Activated CD4-positive, CD25-positive, alpha-beta regulatory T cell treated with anti-CD3 and anti-CD28 coated beads, Interleukin-2, amount 50 U/mL, for 72 hours (primary cell): ENCODE measurements at places on chromosomes 4 and X.

DNA sequence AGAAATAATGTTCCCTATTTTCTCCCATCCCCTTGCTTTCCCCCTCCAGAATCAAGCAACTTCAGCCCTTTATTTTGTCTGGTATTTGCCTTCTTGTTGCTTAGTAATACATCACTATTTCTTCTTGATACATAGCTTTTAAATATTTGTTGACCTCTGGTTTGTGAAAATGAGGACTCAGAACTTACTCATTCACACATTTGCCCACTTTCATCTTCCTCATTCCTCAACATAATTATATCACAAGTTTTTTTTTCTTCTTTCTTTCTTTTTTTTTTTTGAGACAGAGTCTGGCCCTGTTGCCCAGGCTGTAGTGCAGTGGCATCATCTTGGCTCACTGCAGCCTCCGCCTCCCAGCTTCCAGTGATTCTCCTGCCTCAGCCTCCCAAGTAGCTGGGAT lies 28.9 kb upstream of the NDUFC1 start:
- DNase-seq = no peak

DNA sequence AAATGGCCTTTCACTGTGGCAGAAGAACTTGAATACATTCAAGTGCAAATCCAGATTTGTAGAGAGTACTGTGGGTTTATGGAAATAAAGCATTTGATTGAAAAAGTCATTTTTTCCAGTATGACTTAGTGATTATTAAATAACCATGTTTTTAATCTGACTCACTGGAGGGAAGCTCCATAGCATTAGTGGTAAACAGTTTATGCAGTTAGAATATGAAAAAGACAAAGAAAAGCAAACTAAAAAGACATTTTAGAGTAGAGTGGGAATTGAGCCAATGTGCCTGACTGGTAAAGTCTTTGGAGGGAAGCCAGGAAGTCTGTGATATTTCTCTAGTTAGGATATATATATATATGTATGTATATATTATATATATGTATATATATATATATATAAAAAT lies 53.4 kb downstream of the FAT4 start:
- DNase-seq = no peak

DNA sequence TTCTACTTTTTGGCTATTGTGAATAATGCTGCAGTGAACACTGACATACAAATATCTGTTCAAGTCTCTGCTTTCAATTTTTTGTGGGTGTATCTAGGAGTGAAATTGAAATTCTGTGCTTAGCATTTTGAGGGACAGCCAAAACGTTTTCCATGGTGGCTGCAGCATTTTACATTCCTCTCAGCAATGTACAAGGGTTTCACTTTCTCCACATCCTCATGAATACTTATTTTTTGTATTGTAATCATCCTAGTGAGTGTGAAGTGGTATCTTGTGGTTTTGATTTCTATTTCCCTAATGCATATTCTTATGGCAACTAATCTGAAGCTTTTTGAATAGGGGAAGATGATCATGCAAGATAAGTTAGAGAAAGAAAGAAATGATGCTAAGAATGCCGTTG lies 40.3 kb downstream of the HSPA4L start:
- no peak for DNase-seq

DNA sequence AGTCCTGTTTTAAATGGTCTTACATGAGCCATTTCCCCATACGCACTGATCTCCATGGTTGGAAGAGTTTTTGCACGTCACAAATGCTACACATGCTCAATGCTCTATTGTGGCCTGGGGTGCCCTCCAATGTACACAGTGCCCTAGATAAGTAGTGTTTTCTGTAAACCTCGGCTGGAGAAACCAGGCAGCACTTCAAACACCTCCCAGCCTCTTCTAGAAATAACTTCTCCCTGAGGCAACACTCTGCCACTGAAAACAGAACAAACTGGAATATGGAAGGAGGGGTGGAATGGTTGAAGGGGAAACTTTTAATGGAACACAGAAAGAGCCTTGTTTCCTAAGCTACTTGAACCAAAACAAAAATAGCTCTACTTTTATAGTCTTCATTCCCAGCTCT lies 123.9 kb upstream of the CBR4 start:
- no peak for DNase-seq

DNA sequence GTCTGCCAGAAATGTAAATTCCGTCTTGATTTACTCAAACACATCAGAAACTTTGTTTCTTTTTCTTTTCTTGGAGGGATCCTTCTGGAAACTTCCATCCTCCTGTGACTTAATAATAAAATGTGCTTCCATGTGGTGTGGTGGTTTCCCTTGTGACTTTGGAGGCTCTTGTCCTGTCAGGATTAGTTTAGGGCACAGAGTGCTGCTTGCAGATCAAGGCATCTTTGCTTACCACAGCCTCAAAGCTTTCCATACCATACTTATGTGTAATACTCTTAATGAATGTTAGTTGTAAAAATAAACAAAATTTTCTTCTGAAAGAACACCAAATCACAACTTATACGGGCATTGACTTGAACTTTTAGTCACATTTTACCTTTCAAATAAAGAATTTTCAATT lies 27.4 kb downstream of the GBA3 start:
- DNase-seq = no peak

DNA sequence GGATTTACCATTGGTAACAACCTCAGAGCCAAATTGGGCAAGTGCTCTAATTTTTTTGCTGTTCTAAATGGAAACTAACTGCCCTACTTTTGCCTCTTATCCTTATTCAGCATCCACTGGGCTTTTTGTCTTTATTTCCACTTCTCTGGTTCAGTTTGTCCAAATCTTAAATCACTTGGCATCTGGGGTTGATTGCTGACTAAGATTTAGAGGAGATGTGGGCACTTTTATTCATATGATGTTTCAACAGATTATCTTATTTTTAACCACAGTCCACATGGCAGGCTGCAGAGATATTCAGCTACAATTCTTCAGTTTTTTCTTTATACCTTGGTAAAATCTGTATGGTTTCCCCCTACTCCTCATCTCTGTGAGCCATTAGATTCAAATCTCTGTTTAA lies 1161.4 kb upstream of the PCDH7 start:
- no peak for DNase-seq

DNA sequence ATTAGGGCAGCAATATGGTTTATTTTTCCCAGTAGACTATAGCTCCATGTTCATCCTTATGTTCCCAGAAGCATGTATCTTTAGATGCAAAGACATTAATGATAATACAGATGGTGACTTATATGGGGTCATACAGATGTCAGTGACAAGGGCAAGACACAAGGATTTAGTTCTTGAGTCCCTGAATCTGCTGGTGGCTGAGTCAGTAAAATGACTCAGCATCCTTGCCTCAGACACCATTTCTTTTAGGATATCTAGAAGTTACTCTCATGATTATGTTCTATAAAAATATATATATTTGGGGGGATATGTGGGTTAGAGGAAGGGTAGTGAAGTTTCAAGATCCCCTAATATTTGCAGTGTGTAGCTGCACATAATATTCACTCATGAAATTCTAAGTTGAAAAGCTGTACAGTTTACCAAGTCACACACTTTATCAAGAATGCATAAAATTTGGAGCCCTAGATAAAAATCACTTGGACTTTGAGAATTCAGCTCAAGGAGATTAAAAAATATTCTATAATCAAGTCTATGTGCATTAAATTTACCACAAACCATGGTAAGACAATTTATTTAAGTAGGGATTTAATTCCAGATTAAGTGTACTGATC lies 101.9 kb downstream of the LNX1 start:
- no peak for DNase-seq

DNA sequence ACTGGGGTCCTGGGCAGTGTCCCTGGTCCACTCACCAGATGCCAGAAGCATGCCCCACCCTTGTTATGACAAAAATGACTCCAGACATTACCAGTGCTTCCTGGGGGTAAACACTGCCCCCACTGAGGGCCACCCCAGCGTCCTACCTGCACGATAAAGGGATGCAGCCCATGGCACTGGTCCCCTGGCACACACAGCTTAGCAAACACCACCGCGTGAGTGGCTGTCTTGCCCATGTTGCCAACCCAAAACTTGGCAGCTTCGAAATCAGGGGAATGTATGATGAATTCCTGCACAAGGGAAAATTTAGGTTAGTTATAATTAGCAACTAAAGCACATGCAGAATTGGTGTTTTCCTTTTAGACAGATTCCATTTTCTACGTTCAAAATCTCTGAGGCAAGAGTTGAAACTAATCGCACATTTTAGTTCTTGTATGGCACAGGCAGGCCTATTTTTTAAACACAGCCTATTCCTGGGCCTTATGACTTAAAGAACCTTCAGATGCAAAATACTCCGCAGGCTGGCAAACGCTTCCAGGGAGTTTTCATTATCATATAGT lies 30.4 kb downstream of the ACOX3 start:
- DNase-seq = no peak

DNA sequence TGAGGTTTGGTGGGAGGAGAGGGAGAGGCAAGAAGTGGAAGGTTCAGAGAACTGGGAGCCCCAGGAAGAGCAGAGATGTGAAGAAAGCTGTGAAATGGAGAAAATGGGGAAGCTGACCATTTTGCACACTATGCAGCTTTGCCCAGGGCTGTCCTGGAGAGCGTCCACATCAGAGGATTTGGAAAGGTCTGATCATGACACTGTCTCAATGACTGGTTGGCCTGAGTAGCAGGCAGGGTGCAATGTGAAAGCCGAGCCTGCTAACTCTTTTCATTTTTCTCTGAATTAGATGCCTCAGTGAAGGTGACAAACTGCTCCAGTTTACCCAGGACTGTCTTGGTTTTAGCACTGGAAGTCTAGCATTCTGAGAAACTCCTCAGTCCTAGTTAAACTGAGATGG lies 330.1 kb upstream of the RPS6KA3 start:
- DNase-seq = no peak

GRCh38 chr4:78081541-78081940 lies 24.4 kb downstream of the FRAS1 start:
- no peak for DNase-seq

DNA sequence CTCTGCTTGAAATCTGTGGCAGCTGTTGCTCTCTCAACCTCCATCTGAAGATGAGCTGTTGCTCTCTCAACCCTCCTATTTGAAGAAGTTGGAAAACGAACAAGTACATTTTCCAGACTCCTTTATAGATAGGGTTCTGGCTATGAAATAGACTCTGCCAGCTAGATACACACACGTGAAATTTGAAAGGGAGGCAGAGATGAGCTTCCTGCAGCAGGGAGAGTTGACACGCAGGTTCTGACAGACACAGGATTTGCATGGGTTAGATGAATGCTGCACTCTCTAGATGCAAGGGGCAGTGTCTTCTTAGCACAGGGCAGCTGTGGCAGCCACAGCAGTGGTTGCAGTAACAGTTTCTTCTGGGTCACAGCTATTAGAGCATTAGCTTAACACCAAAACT lies 8.0 kb upstream of the PYURF start:
- DNase-seq = no peak

- no peak for DNase-seq
Observed at GRCh38 chr4:129384974-129385373, 289.0 kb downstream of the C4orf33 start.

GRCh38 chrX:17750436-17750835 lies 13.1 kb downstream of the SCML1 start:
- no peak for DNase-seq

DNA sequence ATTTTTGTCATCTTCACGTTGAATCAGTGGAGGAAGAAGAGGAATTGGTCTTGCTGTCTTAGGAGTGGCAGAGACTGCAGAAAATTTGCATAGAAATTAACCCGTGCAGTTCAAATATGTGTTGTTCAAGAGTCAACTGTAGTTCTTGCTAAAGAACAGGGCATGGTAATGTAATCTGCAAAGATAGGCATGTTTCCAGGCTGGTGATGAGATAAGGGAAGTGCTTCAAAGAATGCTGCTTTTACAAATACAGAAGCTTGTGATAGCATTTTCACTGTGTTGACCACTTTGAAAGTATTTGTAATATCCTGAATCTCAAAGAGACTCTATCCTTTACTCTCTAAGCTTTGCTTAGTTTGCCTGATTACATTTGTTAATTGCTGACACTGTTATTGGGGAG lies 60.1 kb downstream of the PRRG1 start:
- no peak for DNase-seq

GRCh38 chr4:185033950-185034349 lies 15.7 kb downstream of the HELT start:
- no peak for DNase-seq
